PC-9 (cell line): ENCODE measurements at places on chromosomes 1 and 21. TPM values are rescaled to one million over a fixed set of nuclear protein-coding genes. Genes with fewer than 3 reads are reported as not detected.

The SPRR2F gene
- total RNA-seq, result not detected in 2 replicates

DNA sequence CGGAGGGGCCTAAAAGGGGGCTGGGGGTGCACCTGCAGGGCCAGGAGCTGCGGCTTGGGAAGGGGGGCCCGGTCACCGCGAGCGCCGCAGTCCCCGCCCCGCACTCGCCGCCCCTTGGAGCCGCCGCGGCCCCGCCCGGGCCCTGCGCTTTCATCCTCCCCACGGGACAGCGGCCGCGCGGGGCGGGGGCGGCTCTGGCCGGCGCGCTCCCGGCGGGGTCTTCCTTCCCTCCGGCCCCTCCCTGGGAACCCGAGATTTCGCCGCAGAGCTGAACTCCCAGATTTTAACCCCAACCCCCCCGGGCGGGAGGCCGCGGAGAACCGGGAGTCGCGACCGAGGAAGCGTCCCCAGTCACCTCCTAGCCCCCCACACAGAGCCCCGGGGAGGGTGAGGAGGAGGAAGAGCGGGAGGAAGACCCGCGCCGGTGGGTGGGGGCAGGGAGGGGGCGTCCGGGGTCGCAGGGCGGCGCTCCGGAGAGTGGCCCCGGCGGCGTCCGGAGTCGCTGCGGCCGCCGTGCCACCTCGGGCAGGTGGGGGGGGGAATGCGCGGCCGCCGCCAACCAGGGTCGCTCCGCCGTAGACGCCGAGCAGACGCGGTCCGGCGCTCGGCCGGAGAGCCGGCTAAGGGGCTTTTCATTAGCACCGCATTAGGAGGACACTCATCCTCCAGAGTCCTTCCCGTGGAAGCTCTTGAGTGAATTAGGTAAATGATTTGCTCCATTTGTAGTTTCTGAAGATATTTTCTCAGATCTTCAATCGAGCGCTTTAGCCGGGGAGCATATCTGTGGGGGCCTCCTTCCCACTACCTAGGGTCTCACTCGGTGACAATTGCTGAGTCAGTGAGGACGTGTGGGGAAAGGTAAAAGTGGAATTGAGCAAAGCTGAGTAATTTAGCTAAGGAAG is 31.6 kb upstream of the NFIA start:
- no peak for DNase-seq

DNA sequence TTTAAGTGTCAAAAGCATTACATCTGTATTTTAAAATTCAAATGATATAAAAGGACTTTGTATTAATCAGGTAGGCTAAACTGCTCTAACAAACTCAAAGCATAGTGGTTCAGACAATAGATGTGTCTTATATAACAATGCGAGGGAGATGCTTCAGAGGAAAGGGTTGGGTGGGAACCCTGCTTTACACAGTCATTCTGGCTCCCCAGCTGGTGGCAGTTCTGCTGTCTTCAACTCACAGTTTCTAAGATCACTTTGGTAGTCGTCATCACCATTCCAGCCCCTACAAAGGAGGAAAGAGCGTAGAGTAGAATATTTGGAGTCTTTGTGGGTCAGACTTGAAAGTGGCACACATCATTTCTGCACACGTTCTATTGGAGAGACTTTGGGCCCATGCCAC is 4.2 kb downstream of the PTGFRN start:
- no peak for DNase-seq

The PLA2G2A gene
- not detected in 2 replicates for total RNA-seq

GRCh38 chr1:10022656-10023055 is 10.1 kb upstream of the UBE4B start:
- DNase-seq, result no peak

DNA sequence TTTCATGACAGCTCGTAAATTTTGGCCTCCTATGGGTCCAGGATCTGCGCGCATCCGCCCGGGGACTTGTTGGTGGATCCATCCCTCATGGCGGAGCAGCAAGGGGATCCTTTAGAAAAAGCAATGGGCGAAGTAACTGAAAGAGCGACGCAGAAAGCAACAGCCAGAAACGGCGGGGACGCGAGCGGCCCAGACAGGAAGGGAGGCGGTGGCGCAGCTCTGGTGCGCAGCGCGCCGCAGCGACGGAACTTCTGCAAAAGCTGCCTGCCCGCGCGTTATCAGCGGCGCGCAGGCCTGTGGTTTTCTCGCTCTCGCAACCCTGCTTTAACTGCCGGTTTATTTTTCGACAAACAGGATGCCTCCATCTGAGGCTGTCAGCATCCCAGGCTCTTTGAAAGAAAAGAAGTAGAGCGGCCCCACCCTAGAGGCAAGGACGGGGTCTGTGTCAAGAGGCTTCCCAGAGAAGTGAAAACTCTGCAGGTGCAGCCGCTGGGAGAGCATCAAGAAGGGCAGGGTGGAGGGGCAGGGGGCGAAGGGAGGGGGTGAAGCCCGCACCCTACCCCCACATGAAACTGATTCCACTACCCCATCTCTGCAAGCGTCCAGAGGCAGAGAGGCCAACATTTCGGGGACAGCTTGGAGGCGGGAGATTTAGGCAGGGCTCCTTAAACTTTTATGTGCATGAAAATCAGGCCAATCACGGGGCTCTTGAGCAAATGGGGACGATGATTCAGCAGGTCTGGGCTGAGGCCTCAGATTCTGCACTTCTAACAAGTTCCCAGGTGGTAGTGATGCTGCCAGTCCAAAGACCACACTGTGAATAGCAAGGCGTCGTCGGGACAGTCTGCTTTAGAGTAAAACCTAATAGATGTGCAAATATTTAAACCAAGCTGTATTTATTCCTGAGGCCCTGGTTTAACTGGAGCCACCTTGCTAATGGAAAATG is 22.2 kb downstream of the RUNX1 start:
- no peak for DNase-seq

- DNase-seq, result peak; percentile 50
Observed at GRCh38 chr1:209202830-209203532, 380.5 kb upstream of the CAMK1G start.

The PCAT6 gene
- 1.7 and 3.6 TPM in 2 replicates for total RNA-seq

DNA sequence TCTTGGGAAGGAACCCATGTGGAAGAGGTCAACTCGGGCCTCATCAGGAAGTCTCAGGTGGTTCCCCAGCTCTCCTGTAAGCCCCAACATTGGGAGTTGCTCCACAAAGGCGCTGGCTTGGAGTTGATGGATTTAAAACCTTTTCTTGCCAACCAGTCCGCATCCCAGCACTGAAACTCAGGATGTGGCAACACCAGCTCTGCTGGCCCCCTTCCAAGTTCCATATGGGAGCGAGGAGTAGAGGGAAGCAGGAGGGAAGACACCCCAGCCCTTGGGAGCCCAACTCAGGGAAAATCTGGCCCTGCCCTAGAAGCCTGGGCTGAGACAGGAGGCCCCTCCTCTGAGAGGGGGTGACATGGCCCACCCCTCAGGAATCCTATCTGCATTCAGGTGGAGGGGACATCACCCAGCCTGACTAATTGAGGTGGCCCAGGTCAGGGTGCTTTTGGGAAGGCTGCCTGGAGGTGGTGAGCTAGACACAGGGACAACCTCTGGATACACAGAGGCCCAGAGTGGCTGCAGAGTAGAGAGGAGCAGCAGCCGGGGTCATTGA is 33.1 kb upstream of the DMBX1 start:
- DNase-seq, result no peak
